ENCODE measurements at places on chromosomes 7 and 10.

GRCh38 chr10:101217450-101218281 is 11.6 kb downstream of the LBX1 start:
- no peak for DNase-seq

DNA sequence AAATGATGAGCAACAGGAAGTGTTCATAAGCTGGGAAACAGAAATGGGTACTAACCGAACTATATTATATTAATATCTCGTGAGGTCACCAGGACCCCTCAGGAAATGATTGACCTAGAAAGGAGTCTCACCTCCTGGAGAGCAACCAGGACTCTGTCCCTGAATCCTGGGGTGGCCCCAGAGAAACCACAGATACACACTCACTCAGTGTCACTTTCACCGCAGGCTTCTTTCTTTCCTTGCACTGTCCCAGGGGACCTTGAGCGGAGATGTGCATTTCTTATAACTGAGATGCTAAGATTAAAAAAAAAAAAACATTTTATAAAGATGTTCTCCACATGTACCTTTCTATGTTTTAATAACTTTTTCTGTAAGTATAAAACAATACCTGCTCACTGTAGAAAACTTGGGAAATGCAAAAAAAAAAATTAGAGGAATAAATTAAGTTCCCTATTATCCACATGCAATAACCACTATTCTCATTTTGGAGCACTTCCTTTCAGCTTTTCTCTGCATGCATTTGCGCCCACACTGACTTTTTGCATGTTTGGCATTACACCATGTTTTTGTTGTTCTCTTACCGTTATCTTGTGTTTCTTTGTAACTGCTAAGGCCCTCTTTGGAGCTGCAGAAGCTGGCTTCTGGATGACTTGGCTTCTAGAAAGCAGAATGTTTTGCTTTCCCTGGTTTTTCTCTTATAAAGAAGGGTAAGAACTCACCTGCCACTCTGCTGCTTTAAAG is 15.0 kb downstream of the NOD1 start:
- DNase-seq: no peak

- DNase-seq: peak; percentile 74
These were observed 124.4 kb downstream of the PON1 start for GRCh38 chr7:95199779-95200558.

- DNase-seq: no peak
These were observed 92.9 kb upstream of the HDAC9 start for GRCh38 chr7:18402488-18403183.

DNA sequence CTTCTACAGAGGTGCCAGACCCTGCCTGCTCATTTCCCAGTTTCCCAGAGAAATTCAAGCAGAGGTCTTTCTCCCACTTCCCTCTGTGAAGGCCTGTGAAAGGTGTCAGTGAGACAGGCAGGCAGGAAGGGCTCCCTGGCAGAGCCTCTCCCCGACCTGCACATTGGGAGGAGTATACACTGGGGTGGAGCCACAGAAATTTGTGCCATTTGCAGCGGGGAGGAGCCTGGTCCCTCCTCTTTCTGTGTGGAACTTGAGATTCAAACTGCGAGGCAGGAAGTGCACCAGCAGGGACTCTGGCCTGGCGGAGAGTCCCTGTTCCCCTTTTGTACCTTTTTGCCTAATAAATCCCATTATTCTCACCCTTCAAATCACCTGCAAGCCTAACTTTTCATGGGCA is 54.6 kb upstream of the OPN4 start:
- DNase-seq: no peak

- DNase-seq: peak; percentile 57
These were observed 150.1 kb upstream of the KLF6 start for GRCh38 chr10:3935141-3935540.

DNA sequence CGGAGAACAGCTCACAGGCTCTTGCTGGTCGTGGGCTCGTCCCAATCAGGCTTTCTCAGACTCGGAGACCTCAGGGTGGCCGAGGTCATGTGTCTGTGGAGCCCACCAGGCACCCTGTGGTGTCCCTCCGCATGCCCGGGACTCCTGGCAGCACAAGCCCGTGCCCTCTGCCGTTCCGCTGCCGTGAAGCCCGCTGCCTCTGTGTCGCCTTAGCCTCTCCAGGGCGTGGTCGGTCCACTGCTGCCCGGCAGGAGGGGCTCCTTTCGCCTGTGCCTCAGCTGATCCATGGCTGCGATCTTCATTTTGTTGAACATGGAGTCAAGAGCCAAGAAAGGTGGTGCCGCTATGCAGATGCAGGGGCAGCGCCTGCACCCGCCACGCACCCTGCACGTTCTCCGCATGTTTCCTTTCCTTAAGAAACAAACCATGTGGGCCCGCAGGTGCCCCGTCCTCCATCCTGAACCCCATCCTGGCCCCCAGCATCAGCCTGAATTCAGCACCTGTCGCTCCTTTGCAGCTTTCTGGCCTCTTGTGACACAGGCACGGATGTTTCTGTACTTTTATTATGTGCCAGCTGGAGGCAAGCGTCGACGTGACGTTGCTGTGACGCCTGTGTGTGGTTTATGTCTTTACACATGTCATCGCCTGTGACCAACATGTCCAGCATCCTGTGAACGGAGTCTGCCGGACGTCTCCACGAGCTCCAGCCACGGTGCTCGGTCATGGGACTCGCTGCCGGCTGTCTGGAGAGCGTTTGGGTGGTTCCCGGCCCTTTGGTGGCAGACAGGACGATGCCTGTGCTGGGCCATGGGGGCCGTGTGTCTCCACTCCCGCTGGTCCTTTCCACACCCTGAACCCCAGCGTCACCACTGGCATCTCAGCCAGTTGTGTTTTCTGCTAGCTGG is 69.9 kb downstream of the NKX6-2 start:
- peak; percentile 11 for DNase-seq

DNA sequence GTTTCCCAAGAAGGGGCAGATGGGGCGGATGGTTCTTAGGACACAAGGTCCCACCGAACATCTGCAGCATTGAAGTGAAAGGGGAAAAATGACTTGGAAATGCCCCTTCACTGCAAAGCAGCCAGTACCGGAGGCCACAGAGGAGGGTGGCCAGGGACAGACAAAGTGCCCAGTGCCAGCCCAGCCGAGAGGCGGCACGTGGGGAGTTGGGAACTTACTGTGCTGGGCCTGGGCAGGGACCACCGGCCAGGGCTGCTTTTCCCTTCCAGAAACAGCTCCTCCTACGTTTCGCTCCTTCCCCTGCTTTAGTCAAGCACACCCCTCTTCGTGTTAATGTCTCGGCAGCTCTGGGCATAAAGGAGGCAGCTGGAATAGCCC is 129.2 kb downstream of the TNS3 start:
- DNase-seq: no peak

Measured in left hindlimb (tissue), 1 donor.